NCI-H524 treated with DMSO at 0.1 percent for 48 hours (cell line): ENCODE measurements at places on chromosomes 5 and 9.

GRCh38 chr9:93621922-93622321 is 45.5 kb downstream of the PHF2 start:
- DNase-seq = no peak

GRCh38 chr5:132454361-132454760 is 36.2 kb downstream of the IRF1 start:
- no peak for DNase-seq

- no peak for DNase-seq
Measured at GRCh38 chr9:96320749-96321280, 18.8 kb upstream of the HSD17B3 start.

GRCh38 chr9:105900123-105900522 is 205.8 kb downstream of the TMEM38B start:
- DNase-seq = no peak

DNA sequence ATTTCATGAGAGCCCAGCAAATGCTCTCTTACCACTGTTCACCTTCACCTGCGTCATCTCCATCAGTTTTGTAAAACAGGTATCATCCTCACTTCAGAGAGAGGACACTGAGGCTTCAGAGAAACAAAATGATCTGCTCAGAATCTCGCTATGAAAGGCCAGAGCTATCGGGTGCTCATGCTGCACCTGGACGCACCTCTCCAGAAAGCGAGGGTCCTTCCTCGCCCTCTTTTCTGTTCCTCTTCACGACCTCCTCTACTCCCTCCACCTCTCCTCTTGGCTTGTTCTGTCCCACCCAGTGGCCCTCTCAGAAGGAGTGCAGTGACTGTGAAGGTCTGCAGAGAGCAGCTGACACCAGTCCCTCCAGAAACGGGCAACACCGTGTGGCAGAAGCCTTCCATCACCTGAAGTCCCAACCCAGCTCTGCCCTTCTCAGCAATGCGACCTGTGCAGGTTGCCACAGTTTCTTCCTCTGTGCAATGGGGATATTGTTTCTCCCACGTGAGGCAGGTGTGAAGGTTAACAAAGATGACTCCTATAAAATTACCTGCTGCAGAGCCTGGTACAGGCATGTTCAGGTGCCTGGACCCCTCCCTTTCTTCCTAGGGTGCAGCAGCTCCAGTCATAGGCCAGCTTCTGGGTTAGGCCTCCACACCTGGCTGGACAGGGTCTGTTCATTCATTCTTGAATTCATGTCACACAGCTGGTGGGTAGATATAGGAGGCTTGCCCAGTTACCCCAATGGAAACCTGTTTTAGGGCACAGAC is 45.3 kb upstream of the ANGPTL2 start:
- no peak for DNase-seq
